ENCODE measurements at places on chromosomes 7 and 10.

DNA sequence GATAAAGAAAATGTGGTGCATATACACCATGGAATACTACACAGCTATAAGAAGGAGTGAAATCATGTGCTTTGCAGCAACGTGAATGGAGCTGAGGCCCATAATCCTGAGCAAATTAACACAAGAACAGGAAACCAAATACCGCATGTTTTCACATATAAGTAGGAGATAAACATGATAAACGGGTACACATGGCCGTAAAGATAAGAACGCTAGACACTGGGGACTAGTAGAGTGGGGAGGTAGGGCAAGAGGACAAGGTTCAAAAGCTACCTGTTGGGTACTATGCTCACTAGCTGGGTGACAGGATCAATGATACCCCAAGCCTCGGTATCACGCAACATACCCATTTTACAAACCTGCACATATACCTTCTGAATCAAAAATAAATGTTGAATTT, 113.7 kb downstream of the CSTF2T start:
- no peak for DNase-seq

DNA sequence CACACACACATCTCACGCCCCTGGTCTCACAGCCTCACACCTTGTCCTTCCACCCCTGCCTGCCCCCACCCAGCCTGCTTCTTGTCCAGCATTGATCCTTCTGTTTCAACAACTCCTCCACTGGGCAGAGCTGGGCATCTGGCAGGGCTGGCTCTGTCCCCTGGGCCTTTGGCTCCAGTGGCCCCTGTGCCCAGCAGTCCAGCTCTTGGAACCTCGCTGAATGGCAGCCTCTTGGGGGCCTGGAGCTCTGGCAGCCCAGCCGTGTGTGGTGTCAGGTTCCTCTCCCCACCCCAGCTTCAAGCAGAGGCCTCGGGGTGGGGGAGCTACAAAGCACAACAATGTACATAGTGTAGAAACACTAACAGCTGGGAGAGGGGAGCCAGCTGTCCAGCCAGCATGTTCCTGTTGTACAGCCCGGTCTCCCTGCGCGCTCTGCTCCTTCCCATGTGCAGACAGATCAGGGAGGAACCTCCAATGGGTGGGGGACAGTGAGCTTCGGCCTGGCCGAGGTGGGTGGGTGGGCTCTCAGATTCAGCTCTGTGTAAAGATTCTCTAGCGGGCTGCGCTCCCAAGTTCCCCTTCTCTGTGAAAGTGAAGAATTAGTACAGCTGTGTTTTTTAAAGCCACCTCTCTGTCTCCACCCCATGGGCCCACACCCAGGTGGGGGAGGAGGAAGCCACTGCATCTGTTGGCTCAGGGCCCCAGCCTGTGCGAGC, 19.4 kb downstream of the ZMIZ2 start:
- DNase-seq = no peak

- DNase-seq = peak; percentile 95
Measured at GRCh38 chr7:140924821-140925421, at the start of gene BRAF. Gene BRAF (minus strand): TSS chr7:140924929. CDS start chr7:140924703, 226 bp downstream.

GRCh38 chr7:106767078-106767477, 98.0 kb upstream of the PIK3CG start:
- DNase-seq = no peak

- DNase-seq = no peak
Measured at GRCh38 chr7:66050990-66051448, 24.6 kb upstream of the ASL start.

DNA sequence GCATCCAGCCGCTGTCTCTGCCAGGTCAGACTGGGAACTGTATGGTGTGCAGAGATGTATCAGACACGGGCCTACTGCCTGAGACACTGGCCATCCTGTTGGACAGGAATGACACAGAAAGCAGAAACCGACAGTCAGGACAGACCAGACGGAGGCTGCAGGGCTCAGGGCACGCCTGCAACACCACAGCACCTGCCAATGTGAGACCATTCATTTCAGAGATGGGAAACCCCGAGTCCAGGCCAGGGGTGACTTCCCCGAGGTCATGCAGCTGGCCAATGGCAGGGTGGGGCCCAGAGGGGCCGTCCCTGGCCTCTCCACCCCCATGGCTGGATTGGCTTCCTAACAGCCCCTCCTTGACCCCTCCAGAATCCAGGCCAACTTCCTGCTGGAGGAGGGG, 34.7 kb downstream of the GRID1 start:
- DNase-seq = no peak

- DNase-seq = no peak
Measured at GRCh38 chr10:129525401-129525801, 58.4 kb downstream of the MGMT start.

GRCh38 chr7:139455789-139456188, 27.7 kb downstream of the KLRG2 start:
- DNase-seq = no peak

GRCh38 chr10:60016794-60017193, 110.4 kb upstream of the CCDC6 start:
- DNase-seq = no peak
